ENCODE measurements at places on chromosomes 11 and 22.

GRCh38 chr11:17783878-17784277 is 49.3 kb downstream of the KCNC1 start:
- DNase-seq, result no peak

- DNase-seq, result no peak
These were observed 45.5 kb upstream of the FTH1 start for GRCh38 chr11:62012832-62013461.

DNA sequence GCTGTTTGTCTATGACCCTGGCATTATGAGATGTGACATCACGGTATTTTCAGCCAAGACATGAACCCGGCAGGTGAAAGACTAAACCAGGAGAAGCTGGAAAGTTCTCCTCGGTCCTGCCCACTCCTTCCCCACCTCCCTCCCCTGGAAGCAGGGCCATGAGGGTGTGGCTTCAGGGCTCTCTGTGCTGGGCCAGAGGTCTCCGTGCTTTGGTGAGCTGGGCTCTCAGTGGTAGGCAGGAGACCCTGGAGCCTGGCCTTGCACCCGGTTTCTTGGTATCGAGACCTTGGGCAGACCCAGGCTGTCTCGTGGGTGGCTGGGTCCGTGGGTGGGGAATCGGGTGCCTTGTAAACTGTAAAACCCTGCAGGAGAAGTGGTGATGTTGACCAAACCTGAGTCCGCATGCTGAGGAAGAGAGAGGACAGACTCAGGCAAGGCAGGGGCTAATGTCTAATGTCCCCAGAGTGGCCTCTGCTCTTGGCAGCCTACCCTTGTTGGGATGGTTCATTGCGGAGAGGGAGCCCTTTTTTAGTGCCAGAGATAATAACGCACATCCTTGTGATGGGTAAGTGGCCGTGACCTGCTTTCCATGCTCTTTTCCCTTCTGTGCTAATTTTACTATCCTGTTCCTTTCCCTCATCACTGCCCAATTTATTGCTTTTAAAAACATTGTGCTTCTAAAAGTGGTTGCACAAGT is 48.6 kb upstream of the PARVG start:
- DNase-seq, result no peak

GRCh38 chr22:40855979-40856512 is 393 bp downstream of the ST13 start:
- DNase-seq, result no peak

DNA sequence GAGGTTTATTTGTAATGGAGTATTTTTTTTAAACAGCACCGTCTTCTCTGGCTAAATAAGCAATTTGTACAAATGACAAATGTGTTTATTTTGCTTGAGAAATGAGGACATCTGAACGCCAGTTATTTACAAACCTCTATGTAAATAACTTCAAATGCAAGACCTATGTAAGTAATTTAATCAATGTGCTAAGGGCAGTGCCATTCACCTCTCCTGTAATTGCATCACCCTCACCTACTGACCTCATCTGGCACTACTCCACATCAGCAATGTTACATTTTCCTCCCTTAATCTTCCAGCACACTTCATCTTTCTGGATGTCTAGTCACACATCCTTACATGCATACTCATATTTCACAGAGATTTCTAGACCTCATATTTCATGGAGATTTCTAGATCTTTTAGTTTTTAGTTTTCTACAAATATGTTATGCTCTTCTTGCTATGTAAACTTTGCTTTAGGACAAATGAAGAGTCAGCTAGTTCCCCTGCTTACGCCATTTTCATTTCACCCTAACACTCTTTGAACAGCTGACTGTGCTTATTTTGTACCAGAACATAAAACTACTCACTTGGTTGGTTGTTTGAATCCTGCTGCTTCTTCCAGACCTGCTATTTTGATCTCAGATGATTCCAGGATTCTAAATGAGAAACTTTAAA is 238.6 kb downstream of the GRM5 start:
- no peak for DNase-seq

GRCh38 chr22:35677460-35678187 is 29.4 kb downstream of the APOL6 start:
- no peak for DNase-seq

DNA sequence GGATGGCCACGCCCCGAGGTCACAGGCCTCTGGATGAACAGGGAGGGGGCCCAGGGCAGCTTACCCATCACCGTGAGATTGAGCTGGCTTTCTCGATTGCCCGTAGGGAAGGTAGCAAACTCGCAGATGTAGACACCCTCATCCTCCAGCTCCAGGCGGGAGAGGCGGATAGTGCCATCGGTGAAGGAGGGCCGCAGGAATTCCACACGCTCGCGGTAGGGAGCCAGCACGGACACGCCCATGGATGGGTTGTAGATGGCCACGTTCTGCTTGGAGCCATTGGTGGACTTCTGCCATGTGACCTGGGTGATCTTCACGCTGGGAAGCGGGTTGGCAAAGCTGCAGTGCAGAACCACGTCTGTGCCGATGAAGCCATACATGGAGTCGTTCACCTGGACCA is 50.6 kb downstream of the NECTIN1 start:
- DNase-seq, result no peak

DNA sequence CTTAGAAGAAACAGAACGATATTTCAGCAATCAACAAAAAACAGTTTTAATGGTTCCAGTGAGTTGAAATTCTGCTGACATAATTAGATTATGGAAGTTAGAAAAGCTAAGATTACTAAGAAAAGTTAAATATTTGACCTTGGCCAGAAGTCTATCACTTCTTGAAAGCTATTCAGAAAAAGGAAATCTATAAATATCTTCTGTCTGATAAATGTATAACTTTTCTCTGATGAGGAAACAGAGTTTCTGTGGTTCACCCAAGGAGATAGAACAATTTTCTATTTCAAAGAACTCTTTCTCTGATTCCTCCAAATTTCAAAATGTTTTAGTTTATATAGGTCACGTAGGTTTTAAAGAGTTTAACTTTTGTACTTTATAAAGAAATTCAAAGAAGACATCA is 438.4 kb upstream of the CHORDC1 start:
- no peak for DNase-seq

DNA sequence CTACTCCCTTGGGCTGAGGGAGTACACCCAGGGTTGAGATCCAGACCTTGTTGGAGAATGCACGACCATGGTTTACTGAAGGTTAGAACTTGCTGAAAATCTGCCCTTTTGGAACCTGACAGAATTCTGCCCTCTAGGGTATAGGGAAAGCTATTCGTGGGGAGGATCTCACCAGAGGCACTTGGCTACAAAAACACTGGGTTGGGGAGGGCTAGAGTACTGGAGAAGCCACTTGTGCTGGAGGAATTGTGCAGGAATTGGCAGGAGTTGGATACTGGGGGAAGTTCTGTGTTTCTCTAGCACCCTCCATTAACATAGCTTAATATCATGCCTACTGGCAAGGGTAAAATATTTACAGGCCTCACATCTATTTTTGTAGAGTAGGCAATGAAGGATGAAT is 55.8 kb downstream of the PPME1 start:
- no peak for DNase-seq
